ENCODE measurements at places on chromosomes 3 and 15.

GRCh38 chr15:80596521-80596976 is 98.6 kb upstream of the ABHD17C start:
- DNase-seq, result no peak

- DNase-seq, result no peak
Observed at GRCh38 chr3:165519687-165520086, 317.5 kb downstream of the BCHE start.

GRCh38 chr3:19898721-19899120 is 35.3 kb downstream of the EFHB start:
- DNase-seq, result no peak

DNA sequence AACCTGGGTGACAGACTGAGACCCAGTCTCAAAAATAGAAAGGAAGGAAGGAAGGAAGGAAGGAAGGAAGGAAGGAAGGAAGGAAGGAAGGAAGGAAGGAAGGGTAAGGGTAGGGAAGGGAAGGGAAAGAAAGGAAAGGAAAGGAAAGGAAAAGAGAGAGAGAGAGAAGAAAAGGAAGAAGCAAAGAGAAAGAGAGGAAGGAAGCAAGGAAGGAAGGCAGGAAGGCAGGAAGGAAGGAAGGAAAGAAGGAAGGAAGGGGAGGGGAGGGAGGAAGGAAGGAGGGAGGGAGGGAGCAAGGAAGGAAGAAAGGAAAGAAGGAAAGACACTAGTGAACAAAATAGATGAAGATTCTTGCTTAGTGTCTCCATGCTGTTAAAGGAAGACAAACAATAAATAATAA is 129.1 kb downstream of the SHQ1 start:
- no peak for DNase-seq

GRCh38 chr15:62492900-62493299 is 327.8 kb upstream of the C2CD4B start:
- DNase-seq, result no peak

DNA sequence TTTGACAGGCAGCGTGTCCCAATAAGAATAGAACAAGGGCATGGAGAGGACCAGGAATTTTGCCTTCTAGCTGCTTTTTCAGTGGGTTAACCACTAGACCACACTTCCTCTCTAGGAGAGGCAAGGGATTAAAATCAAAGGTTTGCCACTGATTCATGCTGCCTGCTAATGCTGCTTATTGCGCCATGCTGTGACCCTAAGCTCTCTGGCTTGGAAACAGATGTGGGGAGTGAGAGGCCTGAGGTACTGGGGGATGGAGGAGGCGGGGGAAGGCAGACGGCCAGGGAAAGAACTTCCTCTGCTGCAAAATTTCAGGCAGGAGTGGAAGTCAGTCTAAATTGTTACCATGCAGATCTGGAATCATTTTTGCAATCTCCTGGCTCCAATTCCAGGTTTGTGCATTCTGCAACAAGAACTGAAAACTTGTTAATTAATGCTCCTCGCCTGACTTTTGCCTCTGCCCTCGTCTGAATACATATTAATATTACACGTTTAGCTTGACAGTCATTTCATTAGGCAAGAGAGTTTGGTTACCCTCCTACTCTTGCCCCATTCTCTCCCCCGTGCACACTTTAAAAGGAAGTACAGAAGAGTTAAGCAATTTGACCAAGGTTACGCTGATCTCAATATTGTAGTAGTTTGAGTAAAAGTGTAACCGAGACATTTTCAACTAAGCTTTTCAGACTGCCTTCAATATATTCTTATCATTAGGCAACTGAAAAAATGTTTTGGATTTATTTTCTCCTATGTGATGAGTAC is 121.7 kb upstream of the SPRED1 start:
- no peak for DNase-seq

DNA sequence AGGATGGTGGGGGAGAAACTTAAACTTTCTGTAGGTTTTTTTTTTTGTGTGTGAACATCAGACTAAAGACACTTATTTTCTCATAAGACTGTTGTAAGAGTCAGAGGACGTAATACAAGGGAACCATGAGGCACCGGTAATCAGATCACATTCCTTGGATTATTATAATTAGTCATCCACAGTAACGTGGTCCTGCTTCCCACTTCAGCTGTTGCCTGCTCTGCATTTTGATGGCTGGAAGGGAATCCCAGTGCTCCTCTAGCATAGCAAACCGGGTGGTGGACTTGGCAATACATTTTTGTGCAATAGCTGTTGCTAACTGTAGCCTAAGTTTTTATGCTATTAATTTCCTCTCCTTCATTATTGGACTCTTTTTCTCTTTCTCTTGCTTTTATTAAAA is 294.8 kb downstream of the NR2F2 start:
- DNase-seq, result no peak

All from activated CD4-positive, alpha-beta T cell treated with anti-CD3 and anti-CD28 coated beads, Interleukin-2, amount 50 U/mL, for 1 hour (primary cell).